Hematopoietic multipotent progenitor cell (in vitro differentiated cells): ENCODE measurements at places on chromosomes 2 and 18. TPM values are rescaled to one million over a fixed set of nuclear protein-coding genes. Genes with fewer than 3 reads are reported as not detected.

- no peak for DNase-seq
Observed at GRCh38 chr2:75491129-75491753, 69.5 kb downstream of the EVA1A start.

- DNase-seq: no peak
Observed at GRCh38 chr18:35163014-35163539, 77.8 kb upstream of the ZNF397 start.

TBR1 gene
- total RNA-seq: under 0.01 TPM

AKAIN1 gene
- total RNA-seq: not detected

EVX2 gene
- total RNA-seq: not detected

- DNase-seq: no peak
Observed at GRCh38 chr2:24485197-24485596, 5.9 kb upstream of the NCOA1 start.

C2orf78 gene
- total RNA-seq: not detected

DNA sequence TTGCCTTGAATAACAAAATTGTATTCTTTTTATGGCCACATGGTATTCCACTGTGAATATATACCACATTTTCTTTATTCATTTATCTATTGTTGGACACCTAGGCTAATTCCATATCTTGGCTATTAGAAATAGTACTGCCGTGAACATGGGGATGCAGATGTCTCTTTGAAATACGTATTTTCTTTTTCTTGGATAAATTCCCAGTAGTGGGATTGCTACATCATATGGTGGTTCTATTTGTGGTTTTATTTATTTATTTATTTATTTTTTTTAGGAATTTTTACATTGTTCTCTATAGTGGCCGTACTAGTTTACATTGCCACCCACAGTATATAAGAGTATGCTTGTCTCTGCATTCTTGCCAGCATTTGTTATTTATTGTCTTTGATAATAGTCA, 679.8 kb upstream of the NRXN1 start:
- DNase-seq: no peak

GRCh38 chr2:20536619-20537422, 89.9 kb downstream of the RHOB start:
- DNase-seq: no peak

TRAF3IP1 gene
- 4.8 TPM for total RNA-seq

DNA sequence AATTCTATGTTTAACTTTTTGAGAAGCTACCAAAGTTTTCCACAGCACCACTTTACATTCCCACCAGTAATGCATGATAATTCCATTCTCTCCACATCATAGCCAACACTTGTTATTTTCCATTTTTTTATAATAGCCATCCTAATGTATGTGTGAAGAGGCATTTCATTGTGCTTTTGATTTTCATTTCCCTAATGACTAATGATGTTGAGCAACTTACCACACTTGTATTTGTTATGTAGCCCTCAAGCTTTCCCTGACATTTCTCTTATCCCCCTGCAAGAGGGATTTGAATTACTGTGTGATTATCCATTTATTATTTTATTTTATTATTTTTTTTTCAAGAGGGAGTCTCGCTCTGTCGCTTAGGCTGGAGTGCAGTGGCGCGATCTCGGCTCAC, 23.6 kb upstream of the SOS1 start:
- DNase-seq: no peak

CYP27C1 gene
- not detected for total RNA-seq

VWC2L gene
- under 0.01 TPM for total RNA-seq

DNA sequence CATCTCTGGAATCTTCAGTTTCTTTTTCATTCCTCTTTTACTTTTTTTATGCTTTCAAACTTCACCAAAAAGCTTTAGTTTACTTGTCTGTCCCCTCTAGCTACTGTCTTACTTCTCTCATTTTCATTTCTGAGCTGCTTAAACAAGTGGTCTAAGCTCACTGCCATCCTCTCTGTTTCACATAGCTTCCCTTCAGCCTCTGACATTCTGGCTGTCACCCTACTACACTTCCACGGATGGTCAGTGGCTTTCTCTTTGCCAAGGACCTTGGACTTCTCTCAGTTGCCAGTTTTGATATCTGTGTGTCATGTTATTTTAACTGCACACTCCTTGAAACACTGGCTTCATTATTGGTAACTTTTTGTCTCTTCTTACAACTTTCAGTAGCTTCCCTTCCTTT, 176.1 kb downstream of the IKZF2 start:
- DNase-seq: no peak

GRCh38 chr2:189527812-189528592, 52.6 kb downstream of the SLC40A1 start:
- DNase-seq: no peak

ITPRIPL1 gene
- total RNA-seq: 17.2 TPM

- DNase-seq: no peak
Observed at GRCh38 chr2:42060028-42060427, 12.2 kb downstream of the PKDCC start.

DNA sequence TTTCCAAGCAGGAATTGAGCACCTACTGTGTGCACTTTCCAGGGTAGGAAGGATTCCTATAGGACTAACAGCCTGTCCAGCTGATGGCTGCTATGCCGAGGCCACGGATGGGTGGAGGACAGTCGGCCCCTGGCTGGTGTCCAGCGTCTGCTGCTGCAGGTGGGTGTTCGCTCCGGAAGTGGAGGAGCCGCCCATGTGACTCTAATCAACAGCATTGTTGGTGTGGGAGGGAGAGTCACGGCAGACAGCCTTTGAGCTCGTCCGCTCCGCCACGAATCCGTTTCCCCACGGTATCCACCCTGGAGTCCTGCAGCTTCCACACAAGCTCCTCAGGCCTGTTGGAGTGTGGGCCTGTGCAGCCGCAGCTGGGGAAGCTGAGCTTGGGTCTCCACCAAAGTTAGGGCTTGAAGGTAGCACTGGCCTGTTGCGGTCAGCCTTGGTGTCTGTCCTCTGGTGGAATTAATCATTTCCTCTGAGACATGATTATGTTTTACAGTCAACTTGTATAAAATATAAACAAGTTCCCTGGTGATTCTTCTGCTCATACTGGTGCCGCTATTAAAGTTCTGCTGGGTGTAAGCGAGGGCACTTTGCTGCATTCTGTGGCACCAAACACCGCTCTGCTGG, 185.9 kb upstream of the TPO start:
- DNase-seq: no peak

DNA sequence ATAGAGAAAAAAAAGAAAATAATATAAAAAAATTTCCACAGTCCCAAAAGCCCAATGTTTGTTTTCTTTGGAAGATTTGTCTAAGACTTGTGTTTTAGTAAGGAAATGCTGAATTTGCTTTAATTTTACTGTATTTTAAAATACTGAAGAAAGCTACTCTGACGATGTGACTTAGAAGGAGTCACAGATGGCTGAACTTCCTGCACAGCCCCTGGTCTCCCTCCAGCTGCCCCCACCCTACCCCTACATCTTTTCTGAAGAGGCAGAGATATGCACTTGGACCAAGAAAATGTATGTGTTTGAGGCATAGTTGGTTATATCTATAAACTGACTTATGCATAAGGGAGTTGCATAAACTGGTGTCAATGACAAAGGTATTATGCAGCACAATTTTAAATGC, 172.3 kb downstream of the CDH2 start:
- no peak for DNase-seq

CYS1 gene
- total RNA-seq: not detected

TNFRSF11A gene
- 2.2 TPM for total RNA-seq

DNA sequence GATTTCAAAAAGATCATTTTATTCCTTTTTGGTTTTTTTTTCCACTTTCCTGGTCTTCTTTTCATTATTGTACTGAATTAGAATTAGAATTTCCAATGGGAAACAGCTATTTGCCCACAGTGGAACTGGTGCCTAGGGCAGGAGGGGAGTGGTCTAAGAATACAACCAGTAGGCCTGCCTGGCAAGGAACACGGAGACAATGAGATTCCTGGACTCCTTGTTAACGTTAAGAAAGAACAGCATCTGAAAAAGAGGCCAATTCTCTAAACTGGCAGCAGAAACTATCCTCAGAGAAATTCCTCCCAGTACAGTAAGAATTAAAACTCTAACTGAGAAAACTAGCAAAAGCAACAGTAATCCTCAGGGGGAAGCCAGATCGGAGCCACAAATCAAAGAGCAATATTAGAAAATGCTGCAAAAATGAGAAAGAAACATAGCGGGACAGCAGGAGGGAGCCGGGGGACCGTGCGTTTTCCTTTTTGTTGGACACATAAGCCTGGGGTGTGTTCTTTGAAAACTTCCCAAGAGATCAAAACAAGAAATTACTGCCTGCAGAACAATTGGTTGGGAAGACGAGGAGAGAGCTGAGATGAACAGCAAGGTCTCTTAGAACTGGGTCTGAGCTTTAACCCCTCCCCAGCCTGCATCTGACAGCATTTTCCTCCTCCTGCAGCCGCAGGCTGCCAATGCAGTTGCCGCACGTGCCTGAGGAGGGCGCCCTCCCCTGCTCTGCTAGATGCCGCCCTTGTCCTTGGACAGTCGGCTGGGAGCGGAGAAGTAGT, 776.0 kb downstream of the TSN start:
- no peak for DNase-seq

GRCh38 chr2:231622963-231623362, 30.3 kb downstream of the TEX44 start:
- DNase-seq: no peak

- DNase-seq: no peak
Observed at GRCh38 chr2:45841752-45842407, 190.4 kb downstream of the PRKCE start.

DNA sequence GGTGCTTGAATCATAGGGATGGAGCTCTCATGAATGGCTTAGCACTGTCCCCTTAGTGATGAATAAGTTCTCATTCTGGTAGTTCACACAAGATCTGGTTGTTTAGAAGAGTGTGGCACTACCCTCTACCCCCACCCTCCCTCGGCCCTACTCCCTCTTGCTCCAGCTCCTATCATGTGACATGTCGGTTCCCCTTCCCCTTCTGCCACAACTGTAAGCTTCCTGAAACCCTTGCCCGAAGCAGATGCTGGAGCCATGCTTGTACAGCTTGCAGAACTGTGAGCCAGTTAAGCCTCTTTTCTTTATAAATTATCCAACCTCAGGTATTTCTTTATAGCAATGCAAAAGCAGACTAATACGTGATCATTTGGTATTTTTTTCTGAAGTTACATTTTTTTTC, 1012.6 kb downstream of the BCL11A start:
- no peak for DNase-seq

YES1 gene
- total RNA-seq: 23.2 TPM

TLX2 gene
- total RNA-seq: 0.27 TPM

GRCh38 chr2:120109186-120110061, 96.5 kb downstream of the EPB41L5 start:
- peak; percentile 62 for DNase-seq

DNA sequence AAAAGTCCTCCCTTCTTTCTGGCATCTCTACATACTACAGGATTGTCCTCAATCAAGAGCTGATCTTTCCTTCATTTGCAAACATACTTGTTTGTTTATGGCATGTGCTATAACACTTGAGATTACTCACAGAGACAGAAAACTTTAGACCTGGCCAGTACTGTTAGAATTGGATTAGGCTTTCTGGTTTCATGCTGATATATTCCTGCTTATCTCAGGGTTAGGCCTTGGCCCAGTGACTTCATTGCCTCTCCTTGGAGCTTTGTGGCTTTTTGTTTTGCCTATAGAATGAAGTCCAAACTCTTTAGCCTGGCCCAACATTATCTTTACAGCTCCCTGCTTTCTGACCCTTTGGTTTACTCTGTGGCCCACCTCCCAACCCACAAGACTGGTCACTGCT, 363.3 kb downstream of the ALK start:
- DNase-seq: no peak

NCKAP5 gene
- not detected for total RNA-seq

DNA sequence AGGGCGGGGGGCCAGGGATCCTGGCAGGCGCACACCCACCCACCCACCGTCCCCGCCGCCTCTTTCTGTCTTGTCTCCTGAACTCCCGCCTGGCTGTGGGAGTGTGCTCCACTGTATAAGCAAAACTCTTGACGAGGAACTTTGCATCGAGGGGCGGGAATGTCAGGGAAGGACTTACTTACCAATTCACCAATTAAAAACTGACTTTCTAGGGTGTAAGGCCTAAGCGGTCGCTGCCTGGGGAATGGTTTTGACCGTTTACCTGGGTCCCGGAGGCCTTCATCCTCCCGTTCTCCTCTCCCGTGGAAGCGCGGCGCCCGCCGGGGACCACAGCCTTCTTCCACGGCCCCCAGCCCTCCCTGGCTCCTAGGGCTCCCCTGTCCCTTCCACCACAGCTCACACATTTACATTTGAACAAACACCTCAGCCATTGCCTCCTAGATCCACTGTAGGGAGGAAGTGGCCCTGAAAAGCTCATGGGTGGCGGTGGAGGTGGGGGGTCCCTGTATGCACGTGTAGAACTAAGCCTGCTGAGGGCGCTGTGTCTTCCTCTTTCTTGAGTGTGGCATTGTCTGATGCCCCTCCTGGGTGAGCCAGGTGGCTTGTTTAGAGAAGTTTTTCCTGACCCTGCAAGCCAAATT, 8.9 kb downstream of the ASIC4 start:
- DNase-seq: no peak

- no peak for DNase-seq
Observed at GRCh38 chr2:158575051-158575635, 118.4 kb downstream of the PKP4 start.

DNA sequence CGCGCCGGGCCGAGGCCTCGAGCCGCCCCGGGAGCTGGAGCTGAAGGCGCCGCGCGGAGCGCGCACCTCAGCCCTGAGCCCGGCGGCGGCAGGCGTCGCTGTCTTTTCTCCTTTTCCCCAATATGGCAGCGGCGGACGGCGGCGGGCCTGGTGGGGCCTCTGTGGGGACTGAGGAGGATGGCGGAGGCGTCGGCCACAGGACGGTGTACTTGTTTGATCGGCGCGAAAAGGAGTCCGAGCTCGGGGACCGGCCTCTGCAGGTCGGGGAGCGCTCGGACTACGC, 369 bp downstream of the SMCHD1 start:
- DNase-seq: no peak

ALPI gene
- total RNA-seq: not detected

DNA sequence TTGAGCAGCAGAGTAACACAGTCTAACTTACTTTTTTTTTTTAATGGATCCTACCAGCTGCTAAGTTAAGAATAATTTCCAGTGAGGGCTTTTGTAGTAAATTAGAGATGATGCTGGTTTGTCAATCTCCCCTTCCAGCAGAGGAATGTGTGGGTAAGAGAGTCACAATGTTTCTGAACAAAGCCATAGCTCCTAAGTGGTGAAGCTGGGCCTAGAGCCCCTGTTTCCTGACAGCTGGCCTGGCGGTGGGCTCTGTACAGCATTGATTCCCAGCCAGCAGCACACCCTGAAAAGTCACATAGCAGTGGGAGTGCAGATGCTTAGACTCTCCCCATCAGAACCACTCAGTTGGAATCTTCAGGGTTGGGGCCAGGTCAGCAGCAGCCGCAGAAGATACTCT, 24.4 kb downstream of the CAPG start:
- no peak for DNase-seq

GRCh38 chr18:48792141-48792540, 158.6 kb downstream of the SMAD7 start:
- no peak for DNase-seq

SMYD5 gene
- total RNA-seq: 23.7 TPM
